Activated CD8-positive, alpha-beta memory T cell treated with anti-CD3 and anti-CD28 coated beads for 1 hour (primary cell): ENCODE measurements at places on chromosomes 5 and 9.

GRCh38 chr9:32339424-32339823 lies 45.0 kb upstream of the ACO1 start:
- no peak for DNase-seq

- DNase-seq: no peak
Observed at GRCh38 chr9:100268271-100268670, 84.5 kb downstream of the TEX10 start.

- DNase-seq: no peak
Observed at GRCh38 chr5:15463231-15463980, 36.6 kb upstream of the FBXL7 start.

- DNase-seq: no peak
Observed at GRCh38 chr5:138258704-138259292, 15.6 kb downstream of the GFRA3 start.

DNA sequence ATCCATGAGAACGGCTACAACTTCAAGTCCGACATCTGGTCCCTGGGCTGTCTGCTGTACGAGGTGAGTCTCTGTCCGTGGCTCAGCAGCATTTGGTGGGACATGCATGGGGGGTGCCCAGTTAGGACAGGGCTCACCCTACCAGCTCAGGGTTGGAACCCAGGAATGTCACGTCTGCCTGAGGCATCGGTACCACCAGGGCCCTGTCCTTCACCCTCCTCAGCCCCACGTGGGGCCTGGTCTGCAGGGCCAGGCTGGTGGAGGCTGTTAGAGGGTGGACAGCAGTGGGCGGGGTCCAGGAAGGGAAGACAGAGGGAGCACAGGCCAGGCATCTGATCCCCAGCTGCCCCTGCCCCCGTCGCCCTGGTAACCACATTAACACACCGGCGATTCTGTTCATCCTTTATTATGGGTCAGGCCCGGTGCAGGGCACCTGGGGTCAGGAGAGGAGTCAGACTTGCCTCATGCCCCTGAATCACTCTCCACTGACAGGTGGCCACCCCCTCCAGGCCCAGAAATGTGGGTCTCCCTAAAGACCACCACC lies 75.6 kb downstream of the PSMB7 start:
- DNase-seq: no peak

DNA sequence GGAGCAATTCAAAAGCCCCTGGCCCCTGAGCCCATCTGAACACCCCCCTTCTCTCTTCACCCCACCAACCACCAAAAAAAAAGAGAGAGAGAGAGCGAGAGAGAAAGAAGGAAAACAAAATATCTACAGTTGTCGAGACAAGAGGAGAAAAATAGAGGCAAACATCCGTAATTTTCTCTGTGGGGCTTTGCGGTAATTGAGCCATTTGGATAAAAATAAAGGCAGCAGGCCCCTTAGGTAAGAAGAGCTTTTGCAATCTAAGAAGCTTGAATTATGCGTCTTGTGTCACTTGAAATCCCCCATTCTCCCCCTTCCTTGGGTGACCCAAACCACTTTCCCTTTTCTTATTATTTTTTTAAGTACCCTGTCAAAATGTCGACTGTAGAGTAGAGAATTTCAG lies 35.5 kb upstream of the FUBP3 start:
- DNase-seq: no peak
